ENCODE measurements at places on chromosomes 2 and 18. TPM values are rescaled to one million over a fixed set of nuclear protein-coding genes. Genes with fewer than 3 reads are reported as not detected.

Gene KLF7
- 5.8 TPM for polyA plus RNA-seq

Gene ARMC9
- 10.5 TPM for polyA plus RNA-seq

Gene EN1
- not detected for polyA plus RNA-seq

Gene IL36RN
- not detected for polyA plus RNA-seq

Gene FAM110C
- 2.0 TPM for polyA plus RNA-seq

Gene FEV
- not detected for polyA plus RNA-seq

Gene FIGLA
- not detected for polyA plus RNA-seq

Gene CD8A
- 4.4 TPM for polyA plus RNA-seq

Gene MOGAT1
- polyA plus RNA-seq = not detected

Gene WDR7
- polyA plus RNA-seq = 41.9 TPM

Gene ZNF892
- polyA plus RNA-seq = 1.2 TPM

Gene PLEKHH2
- 19.2 TPM for polyA plus RNA-seq

Gene TTR
- polyA plus RNA-seq = not detected

Gene FLACC1
- polyA plus RNA-seq = 1.1 TPM

Gene NDUFV2
- polyA plus RNA-seq = 815 TPM

Gene MYO3B
- not detected for polyA plus RNA-seq

Gene CFAP53
- 1.6 TPM for polyA plus RNA-seq

Gene TLK1
- 68.8 TPM for polyA plus RNA-seq
